ENCODE measurements at places on chromosomes 5 and 9.

DNA sequence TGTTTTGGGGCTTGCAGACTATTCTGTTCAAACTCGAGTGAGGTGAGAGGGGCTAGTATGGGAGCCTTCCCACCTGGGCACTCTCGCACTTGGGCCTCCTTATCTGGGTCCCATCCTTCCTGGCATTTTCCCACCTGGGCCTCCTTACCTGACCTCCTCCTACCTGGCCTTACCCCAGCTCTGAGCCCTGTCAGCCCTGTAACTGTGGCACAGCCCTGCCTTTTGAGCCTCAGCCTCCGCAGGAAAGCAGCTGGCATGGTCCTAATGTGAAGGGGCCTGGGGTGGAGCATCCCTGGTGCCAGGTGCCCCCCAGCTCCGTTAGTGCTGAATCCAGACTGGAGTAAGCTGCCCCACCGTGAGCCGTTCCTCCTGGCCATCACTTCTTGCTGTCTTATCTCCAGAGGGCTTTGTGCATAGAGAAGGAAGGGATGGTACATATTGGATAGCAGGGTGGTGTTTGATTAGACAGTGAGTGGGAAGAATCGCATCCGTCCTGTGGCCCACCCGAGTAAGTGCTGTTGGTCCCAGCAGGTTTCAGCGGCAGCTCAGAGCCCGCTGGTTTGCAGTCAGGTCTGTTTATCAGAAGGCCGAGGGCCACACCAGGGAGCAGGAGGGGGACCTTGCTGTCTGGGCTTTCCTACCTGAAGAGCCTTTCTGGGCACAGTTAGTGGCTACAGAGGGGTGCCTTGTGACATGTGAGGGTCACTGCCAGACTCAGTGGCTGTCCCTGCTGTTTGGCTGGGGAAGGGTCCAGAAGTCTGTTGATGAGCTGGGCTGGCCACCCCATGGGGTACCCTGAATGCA is 76.5 kb downstream of the WNK2 start:
- no peak for DNase-seq

DNA sequence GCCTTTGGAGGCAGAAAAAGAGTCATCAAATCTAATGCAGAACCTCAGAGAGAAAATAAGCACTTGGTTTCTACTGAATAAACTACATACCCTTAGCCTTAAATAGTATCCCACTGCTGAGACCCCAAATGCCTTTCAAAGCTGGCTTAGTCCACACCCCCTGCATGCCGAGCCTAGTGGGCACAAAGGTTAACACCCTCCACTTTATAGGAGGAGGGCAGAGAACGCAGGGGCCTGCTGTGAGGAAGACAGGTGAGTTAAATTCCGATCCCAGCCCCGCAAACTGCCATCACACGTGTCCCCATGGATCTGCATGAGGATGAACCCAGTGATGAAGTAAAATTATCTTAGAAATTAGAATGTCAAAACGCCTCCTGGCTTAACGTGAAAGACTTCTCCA is 19.5 kb upstream of the HSD17B3 start:
- DNase-seq = no peak

DNA sequence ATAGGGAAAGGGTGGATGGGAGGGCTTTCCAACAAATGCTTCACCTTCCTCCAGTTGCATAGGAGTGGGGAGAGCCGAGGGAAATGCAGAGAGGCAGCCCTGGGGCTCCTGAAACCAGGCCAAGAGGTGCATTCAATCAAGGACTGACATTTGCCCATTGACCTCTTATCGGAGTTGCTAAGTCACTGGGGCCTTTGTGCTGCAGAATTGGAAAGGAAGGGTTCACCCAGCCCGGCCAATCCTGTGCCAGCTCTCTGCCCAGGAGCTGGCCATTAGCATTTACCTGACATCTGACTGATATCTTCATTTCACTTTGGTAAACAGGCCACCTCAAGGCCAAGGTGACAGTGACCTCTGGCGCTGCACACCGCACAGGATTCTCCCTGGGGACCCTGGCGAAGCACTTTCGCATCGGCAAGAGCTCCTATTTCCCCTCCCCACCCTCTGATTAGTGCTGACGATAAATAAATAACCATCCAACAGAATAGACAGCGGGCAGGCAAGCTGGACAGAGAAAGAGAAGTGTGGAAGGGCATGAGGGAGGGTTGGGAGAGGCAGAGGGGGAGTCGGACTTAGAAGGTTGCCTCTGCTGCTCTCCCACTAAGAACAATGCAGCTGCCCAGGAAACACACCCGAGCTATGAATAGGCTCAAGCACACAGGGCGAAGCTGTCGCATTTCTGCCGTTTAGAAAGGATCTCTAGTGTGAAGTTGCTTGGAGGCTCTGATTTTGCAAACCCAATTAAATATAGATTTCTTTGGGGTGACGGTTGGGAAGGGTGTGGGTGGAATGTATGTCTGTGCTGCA is 57.0 kb upstream of the BOD1 start:
- DNase-seq = no peak

- DNase-seq = no peak
Measured at GRCh38 chr5:172973931-172974330, 9.6 kb upstream of the ATP6V0E1 start.

GRCh38 chr5:76404223-76405211 is 1.4 kb downstream of the IQGAP2 start:
- DNase-seq = peak; percentile 62

- peak; percentile 44 for DNase-seq
Measured at GRCh38 chr5:139711067-139711905, 63.1 kb downstream of the CXXC5 start.

- DNase-seq = no peak
Measured at GRCh38 chr9:125745018-125745417, 2.2 kb upstream of the PBX3 start.

DNA sequence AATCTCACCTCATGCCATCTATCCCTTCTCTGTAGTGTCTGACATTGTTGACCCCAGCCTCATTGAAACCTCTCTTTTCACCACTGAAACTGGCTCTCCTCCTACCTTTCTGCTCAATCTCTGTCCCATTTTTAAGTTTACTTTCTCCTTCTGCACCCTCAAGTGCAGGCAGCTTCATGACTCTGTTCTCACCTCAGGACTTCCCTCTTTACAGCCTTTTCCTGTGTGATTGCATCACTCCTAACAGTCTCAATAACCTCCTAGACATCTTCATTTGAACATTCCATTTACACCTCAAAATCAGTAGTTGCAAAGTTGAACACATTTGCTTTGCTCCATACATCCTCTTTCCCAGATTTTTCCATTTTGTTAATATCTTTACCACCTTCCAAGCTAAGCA is 172.1 kb downstream of the RASEF start:
- no peak for DNase-seq
